LHCN-M2 (cell line): ENCODE measurements at places on chromosomes 7 and 10. TPM values are rescaled to one million over a fixed set of nuclear protein-coding genes. Genes with fewer than 3 reads are reported as not detected.

- DNase-seq = no peak
Measured at GRCh38 chr10:97063271-97063982, 122.3 kb downstream of the SLIT1 start.

- peak; percentile 93 for DNase-seq
Measured at GRCh38 chr7:24477398-24478136, 95.7 kb upstream of the PALS2 start.

DNA sequence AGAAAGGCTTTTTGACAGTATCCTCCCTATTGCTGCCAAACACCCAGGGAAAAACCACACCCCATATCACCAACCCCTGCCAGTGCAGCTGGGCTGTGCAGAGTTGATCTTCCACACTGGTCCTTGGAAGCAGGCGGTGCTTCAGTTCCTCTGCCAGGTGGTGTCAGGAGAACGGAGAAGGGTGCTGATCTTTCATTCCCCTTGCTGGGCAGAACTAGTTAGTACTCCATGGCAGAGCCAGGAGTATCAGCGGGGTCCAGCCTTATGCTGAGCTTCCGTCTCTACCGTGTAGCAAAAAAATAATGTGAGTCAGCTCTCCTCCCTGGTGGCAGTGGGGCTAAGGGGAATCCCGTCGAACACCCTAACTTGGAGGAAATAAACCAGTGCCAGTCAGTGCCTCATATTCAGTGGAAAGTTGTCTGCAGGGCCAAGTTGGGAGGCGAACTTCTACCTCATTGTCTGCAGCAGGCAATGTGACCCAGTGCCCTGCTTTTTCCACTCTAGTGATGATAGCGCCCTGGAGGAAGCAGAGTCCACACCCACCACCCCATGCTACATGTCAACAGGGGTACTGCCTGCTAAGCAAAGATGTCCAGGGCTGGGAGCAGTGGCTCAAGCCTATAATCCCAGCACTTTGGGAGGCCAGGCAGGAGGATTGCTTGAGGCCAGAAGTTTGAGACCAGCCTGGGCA is 175.4 kb downstream of the AUTS2 start:
- no peak for DNase-seq

Gene LDB1
- 27.8 and 35.1 TPM in 2 replicates for total RNA-seq

DNA sequence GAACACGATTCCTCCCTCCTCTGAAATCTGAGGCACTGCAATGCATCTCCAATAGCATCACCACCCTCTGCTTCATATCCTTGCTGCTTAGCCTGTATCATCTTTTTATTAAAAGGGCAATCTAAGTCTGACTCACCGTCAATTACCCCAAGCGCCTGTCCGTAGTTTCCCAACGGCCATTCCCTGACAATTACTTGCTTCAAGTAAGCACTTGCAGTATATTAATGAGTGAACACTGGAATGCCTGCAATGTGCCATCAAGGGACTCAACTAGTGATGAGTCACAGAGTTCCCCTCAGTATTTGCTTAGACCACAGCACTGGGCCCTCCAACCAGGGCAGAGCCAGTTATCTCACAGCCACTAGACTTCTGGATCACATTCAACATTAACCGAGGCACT is 19.5 kb upstream of the PPP1R3C start:
- peak; percentile 96 for DNase-seq
